ENCODE measurements at places on chromosomes 3 and 15.

DNA sequence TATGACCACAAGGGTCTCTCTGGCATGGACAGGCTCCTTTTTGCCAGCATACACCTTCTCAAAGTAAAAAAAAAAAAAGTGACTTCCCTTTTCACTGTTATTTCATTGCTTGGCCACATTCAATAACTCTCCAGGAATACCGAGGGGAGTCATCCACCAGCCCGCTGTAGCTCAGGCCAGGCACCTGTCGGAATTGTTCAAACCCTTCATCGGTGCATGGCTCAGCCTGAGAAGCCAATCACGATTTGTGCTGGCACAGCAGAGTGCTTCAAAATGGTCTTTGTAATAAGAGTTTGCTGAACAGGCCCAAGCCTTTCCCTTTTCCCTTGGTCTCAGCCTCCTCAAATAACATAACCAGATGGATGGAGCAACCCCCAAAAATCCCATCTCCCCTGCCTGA is 145.4 kb downstream of the PDZRN3 start:
- no peak for DNase-seq

- no peak for DNase-seq
These were observed 19.8 kb upstream of the SMAD6 start for GRCh38 chr15:66682246-66682645.

DNA sequence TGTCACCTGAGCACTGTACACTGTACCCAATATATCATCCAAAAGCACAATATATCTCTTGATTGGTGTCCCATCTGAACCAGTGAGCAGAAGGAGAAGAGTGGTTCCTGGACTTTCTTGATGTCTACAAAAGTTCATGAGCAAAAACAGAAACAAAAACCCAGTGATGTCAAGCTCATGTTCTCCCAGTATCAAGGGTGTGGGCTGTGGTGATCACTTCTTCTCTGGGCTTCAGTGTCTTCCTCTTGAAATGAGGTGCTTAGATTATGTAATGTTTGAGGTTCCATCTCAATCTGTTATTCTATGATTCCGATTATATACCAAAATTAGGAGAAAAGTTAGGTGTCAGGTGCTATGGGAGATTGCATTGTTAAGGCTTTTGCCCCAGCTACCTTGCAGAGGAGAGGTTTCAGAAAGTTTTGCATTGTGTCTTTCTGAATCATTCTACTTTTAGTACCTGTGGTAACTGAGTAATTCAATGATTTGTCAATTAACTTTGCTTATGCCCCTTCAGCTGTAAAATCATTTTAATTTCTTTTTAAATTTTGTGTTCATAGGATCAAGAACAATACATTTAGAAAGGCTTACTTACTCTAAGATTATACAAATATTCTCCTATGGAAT is 122.0 kb upstream of the EOMES start:
- no peak for DNase-seq

DNA sequence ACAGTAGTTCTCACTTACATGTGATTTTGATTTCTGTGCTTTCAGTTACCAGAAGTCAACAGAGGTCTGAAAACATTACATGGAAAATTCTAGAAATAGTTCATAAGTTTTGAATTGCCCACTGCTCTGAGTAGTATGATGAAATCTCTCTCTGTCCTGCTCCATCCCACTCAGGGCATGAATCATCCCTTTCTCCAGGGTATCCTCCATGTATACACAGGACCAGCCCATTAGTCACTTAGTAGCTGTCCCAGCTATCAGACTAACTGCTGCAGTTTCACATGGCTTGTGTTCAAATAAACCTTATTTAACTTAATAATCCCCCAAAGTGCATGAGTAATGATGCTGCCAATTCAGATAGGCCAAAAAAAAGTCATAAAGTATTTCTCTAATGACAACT is 38.6 kb downstream of the EPHA3 start:
- DNase-seq, result no peak

- no peak for DNase-seq
These were observed 18.2 kb downstream of the HEG1 start for GRCh38 chr3:125037498-125038150.

DNA sequence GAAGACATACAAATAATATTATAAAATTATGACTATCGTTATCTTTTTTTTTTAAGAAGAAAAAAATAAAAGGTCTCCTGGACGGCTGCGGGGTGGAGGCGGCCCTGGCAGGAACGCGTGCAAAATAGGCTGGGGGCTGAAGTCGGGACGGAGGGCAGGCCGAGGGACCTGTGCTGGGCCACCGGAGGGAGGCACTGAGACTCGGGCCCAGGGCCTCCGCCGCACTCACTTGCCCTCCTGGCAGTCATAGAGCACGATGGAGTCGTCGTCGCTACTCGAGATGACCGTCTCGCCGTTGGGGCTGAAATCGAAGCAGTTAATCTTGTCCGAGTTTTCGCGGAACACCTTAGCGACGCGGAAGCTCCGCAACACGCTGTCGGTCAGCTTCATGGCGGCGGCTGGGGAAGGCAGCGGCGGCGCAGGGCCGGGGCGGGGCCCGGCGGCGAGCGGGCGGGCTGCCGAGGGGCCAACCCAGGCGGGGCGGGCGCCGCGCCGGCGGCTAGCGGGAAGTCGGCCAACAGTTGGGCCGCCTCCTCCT is 408 bp downstream of the WDR82 start:
- peak; percentile 68 for DNase-seq

GRCh38 chr3:28012830-28013229 is 228.6 kb upstream of the CMC1 start:
- no peak for DNase-seq

- DNase-seq, result no peak
These were observed 202.7 kb upstream of the SLC2A2 start for GRCh38 chr3:171229173-171229572.

Measured in iPS-NIHi11 (cell line).